ENCODE measurements at places on chromosomes 7 and 10. TPM values are rescaled to one million over a fixed set of nuclear protein-coding genes. Genes with fewer than 3 reads are reported as not detected.

Gene HOXA4
- not detected for total RNA-seq

Gene SPAG6
- total RNA-seq = 0.28 TPM

Gene NEUROD6
- total RNA-seq = not detected

Gene WIPF3
- not detected for total RNA-seq

Gene IDI2
- total RNA-seq = not detected

Gene DENND2A
- not detected for total RNA-seq

Gene SFXN2
- total RNA-seq = 15.6 TPM

Gene FEZF1
- total RNA-seq = not detected

Gene TEX36
- not detected for total RNA-seq

Gene PRLHR
- total RNA-seq = not detected

Gene TRIL
- total RNA-seq = not detected

Gene TAS2R3
- total RNA-seq = 1.3 TPM

Gene NXPH1
- total RNA-seq = not detected

Gene GARIN1A
- total RNA-seq = 0.45 TPM

Gene ADAP1
- 14.4 TPM for total RNA-seq

Gene TSPAN12
- not detected for total RNA-seq

Gene STEAP1B
- total RNA-seq = 1.1 TPM

Gene SLC39A12
- total RNA-seq = not detected

Gene RADIL
- total RNA-seq = 0.53 TPM

Gene NSUN5
- 45.5 TPM for total RNA-seq

Gene FGF8
- total RNA-seq = not detected

Gene BTBD16
- total RNA-seq = not detected

Gene ITPRID1
- not detected for total RNA-seq

Gene FBXL13
- total RNA-seq = 0.58 TPM

Gene POLD2
- 91.0 TPM for total RNA-seq

Gene TMEM178B
- 2.6 TPM for total RNA-seq

Gene PNLIP
- not detected for total RNA-seq

Gene GSTO2
- total RNA-seq = 0.86 TPM

Gene LRRN3
- 257 TPM for total RNA-seq

Gene MALRD1
- total RNA-seq = not detected

Gene IGF2BP3
- total RNA-seq = 0.50 TPM

Gene CDHR3
- total RNA-seq = 2.6 TPM

Gene LMBR1
- 52.0 TPM for total RNA-seq

Gene TMEM72
- total RNA-seq = not detected

Gene CC2D2B
- not detected for total RNA-seq

Measured in activated naive CD4-positive, alpha-beta T cell treated with anti-CD3 and anti-CD28 coated beads, Interleukin-2, amount 10 ng/mL, durations not matched to agents 5 hours and 36 hours (primary cell).